ENCODE measurements at places on chromosomes 6 and 20. TPM values are rescaled to one million over a fixed set of nuclear protein-coding genes. Genes with fewer than 3 reads are reported as not detected.

TP53TG5 gene
- 0.45 TPM for total RNA-seq

MLIP gene
- total RNA-seq: not detected

RHAG gene
- not detected for total RNA-seq

SYCP2L gene
- total RNA-seq: 0.39 TPM

PNPLA1 gene
- total RNA-seq: not detected

PROKR2 gene
- not detected for total RNA-seq

PRKN gene
- total RNA-seq: 4.1 TPM

VNN1 gene
- not detected for total RNA-seq

MYBL2 gene
- 140 TPM for total RNA-seq

SLC22A3 gene
- total RNA-seq: not detected

NOX3 gene
- total RNA-seq: not detected

ZNF311 gene
- 0.16 TPM for total RNA-seq

TRIM10 gene
- total RNA-seq: not detected

CTAGE9 gene
- not detected for total RNA-seq

CEBPB gene
- total RNA-seq: 50.9 TPM

ADGRF1 gene
- total RNA-seq: not detected

SCRT2 gene
- total RNA-seq: not detected

PTCHD4 gene
- total RNA-seq: not detected

DXO gene
- 18.5 TPM for total RNA-seq

CDK19 gene
- 17.9 TPM for total RNA-seq

ZSCAN26 gene
- total RNA-seq: 3.9 TPM

FRS3 gene
- 3.1 TPM for total RNA-seq
